ENCODE measurements at places on chromosomes 12 and 14.
A peak's percentile ranks its signal among the peaks of the same experiment; 100 is the strongest.

GRCh38 chr12:92292016-92292415 is 146.4 kb upstream of the BTG1 start:
- DNase-seq, result no peak

GRCh38 chr12:97456571-97457188 is 5.9 kb upstream of the RMST start:
- DNase-seq, result no peak

DNA sequence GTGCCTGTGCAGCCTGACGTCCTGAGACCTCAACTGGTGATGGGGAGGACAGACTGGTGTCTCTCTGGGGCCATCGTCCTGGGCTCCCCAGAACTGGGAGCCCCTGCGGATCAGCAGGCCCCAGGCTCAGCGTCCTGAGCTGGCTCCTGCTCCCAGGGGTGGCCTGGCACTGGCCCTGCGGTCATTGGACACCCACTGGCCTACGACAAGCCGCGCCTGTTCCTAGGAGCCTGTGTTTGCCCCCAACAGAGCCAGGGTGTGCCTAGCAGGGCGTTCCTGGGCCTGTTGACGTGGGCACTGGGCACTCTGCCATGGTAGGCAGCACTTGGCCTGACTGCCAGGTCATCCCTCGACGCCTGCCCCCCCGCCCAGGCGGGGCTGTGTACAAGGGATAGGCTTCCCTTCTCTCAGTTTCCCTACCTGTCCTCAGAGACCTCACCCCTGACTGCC is 8.4 kb downstream of the ADSS1 start:
- no peak for DNase-seq

DNA sequence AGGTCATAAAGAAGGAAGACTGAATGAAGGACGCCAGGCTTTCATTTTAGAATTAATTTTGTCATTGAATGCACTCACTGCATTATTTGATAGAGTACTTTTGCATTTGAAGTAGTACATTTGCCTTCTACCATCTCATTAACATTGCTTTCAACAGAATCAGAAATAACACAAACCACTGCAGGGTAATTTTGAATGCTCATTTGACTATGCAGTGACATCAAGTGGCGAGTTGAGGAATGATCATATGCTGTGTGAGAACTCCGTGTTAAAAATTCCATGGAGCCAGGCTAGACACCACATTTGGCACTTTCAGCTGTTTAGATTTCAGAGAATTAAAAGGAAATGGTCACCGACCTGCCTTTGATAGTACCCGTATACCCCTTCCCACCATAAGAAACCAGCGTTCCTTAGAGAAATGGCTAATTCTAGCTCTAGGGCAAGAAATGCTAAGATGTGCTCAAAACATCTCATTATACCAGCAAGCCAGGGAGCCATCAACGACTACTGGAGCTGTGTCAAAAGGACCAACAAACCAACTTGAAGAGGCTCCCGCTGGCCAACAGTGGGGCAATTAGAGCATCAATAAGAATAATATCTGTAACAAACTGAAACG is 16.5 kb downstream of the HEBP1 start:
- no peak for DNase-seq

DNA sequence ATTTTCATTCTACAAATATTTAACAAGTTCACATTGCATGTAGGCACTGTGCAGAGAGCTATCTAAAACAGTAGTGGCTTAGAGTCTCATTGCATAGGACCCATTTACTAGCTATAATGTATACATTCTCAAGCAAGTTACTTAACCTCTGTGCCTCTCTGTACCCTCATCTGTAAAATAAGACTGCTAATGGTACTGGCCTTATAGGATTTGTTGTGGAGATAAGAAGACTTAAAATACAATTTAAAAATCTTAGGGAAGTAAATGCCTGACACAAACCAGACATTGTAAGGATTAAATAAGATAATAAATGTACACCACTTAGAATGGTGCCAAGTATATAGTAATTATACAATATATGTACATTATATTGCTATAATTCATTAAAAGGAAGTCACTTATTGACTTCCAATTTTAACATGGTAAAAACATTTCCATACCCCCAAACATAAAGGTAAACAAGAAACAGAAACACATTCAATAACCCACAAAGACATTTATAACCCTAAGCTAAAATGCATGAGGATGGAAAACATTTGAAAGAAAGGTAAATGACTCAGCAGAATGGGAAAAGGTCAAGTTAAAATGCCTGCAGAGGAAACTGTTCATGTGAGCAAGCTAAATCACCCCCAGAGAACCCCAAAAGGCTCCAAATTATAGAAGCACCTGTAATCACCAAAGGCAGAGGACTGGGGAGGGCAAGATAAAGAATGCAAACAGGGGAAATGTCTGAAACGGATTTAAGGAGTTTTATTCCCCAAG is 30.8 kb downstream of the RPS6KA5 start:
- no peak for DNase-seq

DNA sequence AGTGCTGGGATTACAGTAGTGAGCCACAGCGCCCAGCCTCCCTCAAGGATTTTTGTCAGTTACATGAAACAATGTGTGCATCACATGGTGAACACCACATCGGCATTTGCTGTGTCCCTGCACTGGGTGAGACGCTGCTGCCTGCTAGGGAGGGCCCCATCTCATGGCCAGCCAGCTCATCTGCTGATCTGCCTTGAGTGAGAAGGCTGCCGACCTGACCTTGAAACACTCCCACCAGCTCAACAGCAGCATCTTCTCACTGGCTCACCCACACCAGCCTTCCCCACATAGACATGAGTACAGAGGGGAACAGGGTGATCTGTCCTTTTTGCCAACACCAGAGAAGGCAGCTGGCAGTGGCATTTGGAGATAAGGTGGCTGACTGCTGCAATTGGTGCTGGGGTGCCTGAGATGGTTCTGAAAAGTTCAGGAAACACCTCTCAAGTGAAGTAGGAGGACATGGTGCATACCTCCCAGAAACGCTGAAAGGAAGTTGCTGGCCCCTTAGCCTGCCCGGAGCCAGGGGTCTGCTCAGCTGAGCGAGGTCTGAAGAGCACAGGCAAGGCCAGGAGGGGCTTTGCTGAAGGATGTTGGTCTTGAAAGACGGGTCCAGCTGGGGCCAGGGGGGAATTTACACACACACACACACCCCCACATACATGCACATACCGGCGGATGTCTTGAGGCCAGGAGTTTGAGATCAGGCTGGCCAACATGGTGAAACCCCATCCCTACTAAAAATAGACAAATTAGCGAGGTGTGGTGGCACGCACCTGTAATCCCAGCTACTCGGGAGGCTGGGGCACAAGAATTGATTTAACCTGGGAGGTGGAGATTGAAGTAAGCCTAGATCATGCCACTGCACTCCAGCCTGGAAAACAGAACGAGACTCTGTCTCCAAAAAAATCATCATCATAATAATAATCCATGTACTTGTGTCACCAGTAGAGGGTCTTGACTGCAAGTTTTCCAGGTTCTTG is 14.3 kb upstream of the PPP1R13B start:
- no peak for DNase-seq

GRCh38 chr14:24975393-24975792 is 74.6 kb downstream of the STXBP6 start:
- DNase-seq, result no peak

DNA sequence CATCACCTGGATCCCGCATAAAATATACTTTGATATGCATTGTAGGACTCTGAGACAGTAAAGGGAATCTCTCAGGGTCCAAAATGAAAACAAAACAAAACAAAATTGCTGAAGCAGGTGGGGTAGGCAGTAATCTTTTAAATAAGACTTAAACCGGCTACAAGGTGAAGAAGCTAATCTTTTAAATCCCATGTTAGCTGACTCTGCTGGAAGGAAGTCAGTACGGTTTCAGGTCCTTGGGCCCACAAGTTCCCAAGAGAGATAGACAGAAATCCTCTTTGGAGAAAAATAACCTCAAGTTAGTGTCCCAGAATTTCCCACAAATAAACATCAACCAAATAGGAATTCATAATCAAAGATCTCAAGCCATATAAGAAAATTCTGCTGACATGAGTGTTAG is 5.0 kb upstream of the EPS8 start:
- no peak for DNase-seq

- no peak for DNase-seq
Measured at GRCh38 chr12:121413917-121414316, 14.0 kb downstream of the RNF34 start.

DNA sequence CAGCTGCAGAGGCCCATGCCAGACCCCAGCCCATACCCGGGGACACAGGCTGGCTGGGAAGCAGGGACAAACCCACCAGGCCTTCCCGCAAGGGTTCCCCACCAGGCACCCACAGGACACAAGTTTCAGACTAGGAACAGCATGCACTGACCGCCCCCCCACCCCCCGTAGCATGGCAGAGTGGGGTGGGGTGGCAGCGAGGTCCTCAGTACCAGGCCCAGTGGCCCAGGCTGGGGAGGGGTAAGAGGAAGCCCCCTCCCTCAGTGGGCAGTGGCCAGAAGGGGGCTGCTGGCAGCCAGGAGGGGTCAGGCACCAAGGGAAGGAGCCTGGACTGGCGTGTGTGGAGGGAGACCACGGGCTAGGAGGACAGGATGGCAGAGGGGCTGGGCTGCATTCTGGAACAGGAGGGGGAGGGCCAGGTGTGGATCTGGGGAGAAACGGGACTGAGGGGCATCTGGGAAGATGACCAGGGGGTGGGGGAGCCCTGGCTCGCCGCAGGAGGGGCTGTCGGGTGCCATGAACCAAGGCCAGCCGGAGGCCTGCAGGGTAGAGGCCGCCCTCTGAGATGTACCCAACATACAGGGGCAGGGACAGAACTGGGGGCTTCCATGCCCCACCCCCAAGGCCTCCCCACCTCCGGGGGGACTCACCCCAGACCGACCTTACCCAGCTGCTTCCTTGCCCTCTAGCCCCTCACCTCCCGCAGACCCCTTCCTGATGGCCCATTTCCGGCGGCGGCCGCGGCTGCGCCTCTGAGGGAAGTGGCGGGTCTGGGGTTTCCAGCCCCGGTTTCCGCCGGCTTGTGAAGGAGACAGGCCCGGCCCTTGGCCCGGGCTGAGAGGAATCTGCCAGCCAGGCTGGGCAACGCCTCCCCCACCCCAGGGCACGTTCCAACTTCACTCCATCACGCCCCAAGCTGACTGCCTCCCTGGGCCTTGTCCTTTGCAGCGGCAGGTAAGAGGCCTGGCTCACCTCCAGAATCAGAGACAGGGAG is 5.6 kb upstream of the JAG2 start:
- no peak for DNase-seq

DNA sequence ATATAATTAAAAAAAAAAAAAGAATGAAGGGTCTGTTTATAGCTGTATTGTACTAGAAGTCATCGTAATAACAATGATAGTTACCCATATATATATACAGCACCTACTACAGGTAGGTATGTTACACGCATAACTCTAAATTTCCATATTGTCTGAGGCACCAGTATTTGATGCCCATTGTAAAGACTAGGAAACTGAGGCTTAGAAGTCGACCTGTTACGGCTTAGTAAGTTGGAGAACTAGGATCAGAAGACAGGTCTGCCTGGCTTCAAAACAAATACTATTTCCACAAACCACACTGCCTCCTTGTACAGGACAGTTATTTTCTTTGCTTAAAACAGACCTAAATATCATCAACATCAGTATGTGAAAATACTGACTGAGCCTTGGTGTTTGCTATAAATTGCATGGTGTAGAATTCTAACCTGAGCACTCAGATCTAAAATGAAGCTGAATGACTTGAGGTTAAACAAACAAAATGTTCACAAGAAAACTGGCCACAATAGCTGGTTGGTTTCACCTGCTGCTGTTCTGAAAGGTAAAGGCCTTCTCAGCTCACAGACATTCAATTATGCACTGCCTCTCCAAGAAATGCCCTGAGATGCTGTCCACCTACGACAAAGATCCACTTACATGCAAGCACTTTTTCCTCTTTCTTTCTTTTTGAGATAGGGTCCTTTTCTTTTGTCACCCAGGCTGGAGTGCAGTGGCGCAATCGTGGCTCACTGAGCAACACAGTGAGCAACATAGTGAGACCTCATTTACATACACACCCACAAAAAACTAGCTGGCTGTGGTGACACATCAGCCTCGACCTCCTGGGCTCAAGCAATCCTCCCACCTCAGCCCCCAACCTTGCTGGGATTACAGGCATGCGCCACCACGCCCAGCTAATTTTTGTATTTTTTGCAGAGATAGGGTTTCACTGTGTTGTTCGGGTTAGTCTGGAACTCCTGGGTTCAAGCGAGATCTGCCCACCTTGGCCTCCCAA is 35.7 kb downstream of the SSH1 start:
- DNase-seq, result no peak

DNA sequence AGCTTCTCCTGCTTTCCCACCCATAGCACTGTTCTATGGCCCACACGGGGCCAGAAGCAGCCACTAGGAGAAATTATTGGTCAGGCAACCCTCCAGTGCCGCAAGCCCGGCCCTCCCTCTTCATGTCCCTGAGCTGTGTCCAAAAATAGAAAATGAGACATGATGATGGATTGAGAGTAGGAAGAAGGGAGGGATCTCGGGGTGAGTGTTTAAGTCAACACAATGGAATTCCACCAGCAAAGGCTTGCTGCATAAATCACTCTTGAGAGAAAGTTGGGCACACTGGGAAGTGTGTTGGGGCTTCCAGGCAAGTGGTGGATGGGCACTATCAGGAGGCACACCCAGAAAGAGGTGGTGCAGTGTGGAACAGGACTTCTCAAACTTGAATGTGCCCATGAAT is 94.2 kb downstream of the LLPH start:
- DNase-seq, result peak; percentile 85

- DNase-seq, result peak; percentile 49
Measured at GRCh38 chr14:54570631-54571415, 3.9 kb downstream of the SAMD4A start.

DNA sequence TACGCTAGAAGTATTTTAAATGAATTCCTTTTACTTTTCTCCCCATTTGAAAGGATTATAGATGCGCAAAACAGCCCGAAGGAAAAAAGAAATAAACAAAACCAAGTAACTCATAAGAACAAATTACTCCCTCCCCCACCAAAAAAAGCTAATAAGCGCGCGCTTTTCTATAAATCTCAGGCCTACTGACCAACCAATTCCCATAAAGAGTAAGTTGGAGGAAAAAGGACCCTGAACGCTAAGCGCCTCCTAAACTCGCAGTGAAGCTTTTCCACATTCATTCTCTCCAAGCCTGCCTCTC is 588 bp downstream of the MBIP start:
- no peak for DNase-seq

DNA sequence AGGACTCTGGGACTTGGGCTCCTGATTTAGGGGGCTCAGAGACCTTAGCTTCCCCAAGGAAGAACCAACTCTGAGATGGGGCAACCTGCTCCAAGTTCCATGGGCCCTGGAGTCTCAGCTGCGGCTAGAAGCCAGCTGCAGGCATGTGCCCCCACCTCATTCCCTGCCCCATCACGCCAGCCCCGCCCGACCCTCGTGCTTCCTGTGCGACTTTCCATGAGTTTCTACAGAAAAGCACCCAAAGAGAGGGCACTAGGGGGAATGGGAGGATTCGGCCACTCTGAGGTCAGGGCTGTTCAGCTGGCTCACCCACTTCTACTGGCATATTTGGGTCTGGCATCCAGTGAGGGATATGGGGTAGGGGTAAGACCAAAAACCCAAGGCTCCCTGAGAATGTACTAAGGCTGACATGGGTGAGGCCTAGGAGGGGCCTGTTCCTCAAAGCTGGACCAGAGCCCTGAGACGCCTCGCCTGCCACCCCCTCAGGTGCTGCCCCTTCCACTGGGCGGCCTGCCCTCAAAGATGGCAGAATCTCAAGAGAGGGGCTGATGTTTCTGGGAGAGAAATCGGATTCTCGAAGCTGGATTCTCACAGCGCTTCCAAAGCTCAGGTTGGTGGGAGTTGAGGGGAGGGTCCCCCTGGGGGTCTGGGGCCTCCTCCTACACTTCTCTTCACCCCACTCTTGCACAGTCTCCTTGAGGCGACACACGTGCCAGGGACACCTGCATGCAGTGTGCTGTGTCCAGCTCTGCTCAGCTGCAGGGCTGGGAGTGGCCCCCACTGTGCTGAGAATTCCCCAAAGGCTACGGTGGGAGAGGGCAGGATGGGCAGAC is 22.1 kb downstream of the FAIM2 start:
- DNase-seq, result no peak
